ENCODE measurements at places on chromosomes 5 and 9.

DNA sequence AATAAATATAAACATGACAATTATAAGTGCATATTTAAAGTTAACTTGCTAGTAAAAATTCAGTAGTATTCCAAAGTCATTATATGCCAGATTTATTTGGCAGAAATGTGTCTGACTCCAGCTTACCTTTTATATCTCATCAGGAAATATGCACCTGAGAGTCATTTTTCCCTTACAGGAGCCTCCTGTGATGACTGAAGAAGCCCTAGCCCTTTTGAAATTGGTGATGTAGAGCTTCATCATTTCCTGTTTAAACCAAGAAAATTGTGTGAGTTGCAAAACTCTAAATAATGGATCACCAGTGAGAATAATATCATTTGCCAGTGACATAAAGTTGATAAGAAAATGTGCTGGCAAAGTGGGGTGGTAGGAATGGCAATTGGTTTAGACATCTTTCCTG lies 42.1 kb upstream of the CTNND2 start:
- no peak for DNase-seq

- DNase-seq: no peak
Measured at GRCh38 chr9:93052791-93053540, 5.5 kb upstream of the SUSD3 start.

DNA sequence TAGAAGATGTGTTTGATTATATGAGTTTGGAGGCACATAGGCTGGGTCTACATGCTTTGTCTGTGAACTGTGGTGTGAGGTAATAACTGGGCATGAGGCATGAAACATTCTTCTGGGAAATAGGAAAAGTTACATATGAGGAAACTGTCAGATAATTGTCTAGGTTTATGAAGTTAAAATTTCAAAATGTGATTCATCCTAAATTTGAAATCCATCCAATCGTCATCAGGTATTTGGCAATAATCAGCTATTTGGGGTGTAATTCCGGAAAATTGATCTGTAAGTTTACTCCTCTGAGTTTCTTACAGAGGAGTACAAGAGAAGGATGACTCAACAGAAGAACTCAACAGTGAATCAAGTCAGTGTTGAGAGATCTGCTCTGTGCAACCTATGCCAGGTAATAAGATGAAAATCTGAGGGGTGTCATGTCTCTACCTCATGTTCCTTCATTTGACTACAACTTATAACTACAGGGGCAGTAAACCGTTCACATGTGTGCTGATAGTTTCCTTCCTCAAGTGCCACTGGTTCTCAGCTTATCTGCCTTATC lies 1171.6 kb upstream of the CDH18 start:
- no peak for DNase-seq

DNA sequence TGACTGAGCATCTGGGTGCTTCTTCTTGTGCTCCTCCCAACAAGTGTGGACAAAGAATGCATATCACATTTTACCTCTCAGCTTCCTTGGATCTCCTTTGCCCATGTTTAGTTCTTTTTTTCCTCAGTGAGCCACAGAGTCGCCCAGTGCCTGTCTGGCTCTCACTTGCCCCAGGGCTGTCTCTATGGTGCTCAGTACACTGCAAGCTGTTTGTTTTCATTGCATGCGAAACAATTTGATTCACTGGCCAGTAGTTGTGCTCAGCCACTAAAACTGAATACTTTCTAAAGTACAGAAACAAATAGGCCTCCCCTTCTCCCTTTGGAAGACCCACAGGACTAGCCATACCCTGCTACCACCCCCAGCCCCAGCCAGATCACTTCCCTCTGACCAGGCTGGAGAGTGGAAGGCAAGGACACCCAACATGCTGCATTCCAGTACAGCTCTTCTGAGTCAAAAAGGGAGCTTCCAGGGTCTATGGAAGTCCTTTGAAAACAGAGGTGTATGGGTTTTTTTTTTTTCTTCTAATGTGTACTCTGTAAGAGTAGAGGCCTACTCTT lies 3.8 kb downstream of the LHFPL2 start:
- no peak for DNase-seq

GRCh38 chr5:98314292-98314691 lies 459.2 kb upstream of the RGMB start:
- DNase-seq: no peak

- no peak for DNase-seq
Measured at GRCh38 chr9:137488327-137488653, 29.2 kb upstream of the NSMF start.

GRCh38 chr5:135690466-135690865 lies 111.7 kb upstream of the CXCL14 start:
- no peak for DNase-seq

- no peak for DNase-seq
Measured at GRCh38 chr9:126430124-126430523, 103.5 kb downstream of the MVB12B start.

- no peak for DNase-seq
Measured at GRCh38 chr9:133713150-133713959, 24.8 kb downstream of the SARDH start.

DNA sequence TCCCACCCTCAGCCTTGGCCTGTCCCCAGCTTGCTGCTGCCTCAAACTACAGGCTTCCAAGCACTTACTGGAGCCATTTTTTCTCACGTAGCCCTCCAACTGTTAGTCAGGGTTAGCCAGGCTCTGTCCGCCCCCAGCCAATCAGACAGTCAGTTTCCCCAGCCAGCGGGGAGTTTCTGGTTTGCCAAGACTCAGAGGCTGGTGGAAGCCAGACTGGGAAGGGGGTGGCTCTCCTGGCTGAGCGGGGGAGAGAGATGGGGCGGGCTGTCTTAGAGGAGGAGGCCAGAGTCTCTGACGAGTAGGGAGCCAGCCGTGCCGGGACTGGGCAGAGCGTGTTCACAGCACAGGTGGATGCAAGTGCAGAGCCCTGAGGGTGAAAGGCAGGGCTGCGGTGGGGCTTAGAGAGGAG lies 15.3 kb downstream of the PROP1 start:
- no peak for DNase-seq

GRCh38 chr9:26310294-26310693 lies 582.3 kb downstream of the CAAP1 start:
- no peak for DNase-seq

DNA sequence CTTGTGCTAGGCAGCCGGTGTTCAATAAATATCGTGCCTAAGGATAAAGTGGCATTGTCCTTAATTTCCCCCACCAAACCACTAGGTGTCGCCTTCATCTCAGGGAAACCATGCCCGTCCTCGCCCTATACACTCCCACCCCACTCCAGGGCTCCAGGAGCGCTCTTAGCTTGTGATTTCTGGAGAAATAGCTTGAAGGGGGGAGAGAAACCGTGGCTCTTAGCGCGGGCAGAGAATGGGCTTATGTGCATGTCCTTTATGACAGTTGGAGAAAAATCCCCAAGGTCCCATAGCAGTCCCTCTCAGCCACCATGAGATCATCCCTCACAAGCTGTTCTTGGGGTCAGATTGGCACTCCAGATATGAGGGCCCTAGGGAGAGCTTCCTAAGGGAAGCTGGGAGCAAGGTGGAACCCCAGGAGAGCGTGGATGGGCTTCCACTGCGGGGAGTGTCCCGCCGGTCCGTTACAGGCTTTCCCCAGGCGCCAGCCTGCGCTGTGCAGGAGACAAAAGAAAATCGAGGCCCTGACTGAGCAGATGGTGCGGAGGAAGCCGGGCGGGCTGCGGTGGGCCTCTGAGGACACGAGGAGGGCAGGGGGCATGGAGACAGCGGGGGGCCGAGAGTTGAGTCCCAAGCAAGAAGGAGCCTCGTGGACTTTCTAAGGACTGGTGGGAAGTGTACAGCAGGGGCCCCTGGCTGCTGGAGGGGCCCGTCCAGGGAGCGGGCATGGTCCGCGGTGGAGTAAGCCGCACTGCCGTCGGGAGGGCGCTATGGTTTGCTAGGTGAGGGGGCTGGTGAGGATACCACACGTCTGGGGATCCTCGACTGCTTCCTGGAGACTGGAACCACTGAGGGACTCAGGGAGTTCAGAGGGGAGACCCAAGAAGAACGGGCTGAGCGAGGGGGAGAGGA lies 750 bp upstream of the NPR2 start:
- peak; percentile 88 for DNase-seq

- no peak for DNase-seq
Measured at GRCh38 chr5:64952951-64953673, 184.4 kb downstream of the CWC27 start.

- no peak for DNase-seq
Measured at GRCh38 chr9:93093127-93093876, 2.7 kb upstream of the CARD19 start.

DNA sequence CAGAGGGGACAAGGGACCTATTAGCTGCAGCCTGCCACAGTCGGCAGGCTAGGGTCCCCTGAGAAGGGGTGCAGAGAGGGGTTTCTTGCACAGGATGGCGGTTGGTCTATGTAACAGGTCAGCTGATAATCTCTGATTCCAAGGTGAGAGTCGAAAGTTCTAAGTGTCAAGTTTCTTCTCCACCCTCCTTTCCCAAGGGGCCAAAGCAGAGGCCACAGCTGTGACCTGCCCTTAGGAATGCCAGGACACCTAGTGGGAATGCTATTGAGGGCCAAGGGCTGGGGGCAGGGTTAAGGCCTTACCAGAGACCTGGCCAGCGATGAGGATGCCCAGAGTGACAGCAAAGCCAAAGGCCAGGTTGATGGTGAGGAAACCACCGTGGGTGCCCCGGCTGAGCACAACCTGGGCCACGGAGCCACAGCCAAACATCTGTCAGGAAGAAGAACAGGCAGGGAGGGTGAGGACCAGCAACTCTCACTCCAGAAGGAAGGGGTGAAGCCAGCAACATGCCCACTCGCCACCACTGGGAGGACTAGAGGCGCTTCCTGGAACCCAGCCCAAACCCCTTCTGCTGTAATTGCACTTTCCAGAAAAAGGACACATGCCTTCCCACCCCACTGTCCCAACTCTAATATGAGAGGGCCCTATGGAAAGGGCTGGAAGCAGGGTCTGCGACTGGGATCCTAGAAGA lies 3.8 kb downstream of the AQP3 start:
- no peak for DNase-seq

GRCh38 chr5:14509556-14509955 lies 72.0 kb upstream of the OTULINL start:
- no peak for DNase-seq

DNA sequence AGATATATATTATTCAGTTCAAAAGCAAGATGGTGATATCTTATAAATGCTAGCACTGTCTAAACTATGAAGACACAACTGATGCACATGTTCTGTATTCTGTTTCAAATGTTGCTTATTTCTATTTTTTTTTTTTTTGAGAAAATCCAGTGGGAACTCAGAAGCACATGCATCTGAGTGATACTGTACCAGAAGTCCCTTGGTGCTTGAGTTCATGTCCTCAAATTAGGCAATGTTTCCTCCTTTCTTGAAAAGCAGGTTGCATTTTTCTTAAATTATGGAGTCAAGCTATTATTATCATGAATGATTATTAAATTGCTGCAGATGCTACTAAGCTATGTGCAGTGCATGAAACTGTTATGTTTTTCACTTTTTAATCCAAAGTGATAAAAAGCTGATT lies 70.4 kb downstream of the CAMK4 start:
- DNase-seq: no peak

- no peak for DNase-seq
Measured at GRCh38 chr5:88145611-88146467, 122.8 kb downstream of the TMEM161B start.

GRCh38 chr9:136519263-136520052 lies 26.4 kb downstream of the NOTCH1 start:
- no peak for DNase-seq

DNA sequence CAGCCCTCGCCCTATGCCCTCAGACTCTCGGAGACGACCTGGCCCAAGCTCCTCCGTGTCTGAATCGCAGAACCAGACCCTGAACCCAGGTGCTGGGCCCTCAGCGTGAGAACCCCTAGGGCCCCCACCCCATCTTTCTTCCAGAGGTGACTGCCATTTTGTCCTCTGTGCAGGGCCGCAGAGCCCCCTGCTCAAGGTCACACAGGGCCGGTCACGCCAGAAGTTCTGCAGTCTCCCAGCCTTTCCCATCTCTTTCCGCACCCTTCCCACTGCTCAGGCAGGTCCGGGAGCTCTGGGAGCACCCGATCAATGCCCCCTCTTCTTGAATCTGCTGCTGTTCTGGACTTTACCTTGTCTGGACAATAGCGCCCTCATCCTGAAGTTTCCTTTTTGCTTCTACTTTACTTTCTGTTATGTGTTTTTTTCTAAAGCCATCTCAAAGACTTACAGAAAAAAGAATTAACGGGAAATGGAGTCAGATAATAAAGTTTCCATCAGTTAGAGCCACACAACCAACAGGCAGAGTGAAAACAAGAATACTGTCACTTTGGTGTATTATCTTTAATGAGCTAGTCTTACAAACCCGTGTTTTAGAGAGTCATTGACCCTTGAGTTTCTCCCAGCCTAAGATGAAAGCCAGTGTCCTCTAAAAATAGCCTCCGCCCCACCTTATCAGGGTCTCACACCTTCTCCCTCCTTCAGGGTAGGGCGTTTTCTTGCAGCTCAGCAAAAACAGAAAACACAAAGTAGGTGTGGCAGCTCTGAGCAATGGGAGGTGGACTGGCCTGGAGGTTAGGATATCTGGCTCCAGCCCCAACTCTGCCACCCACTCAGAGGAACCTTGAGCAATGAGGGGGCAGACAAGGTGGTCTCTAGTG lies 1.8 kb downstream of the TMOD1 start:
- no peak for DNase-seq

DNA sequence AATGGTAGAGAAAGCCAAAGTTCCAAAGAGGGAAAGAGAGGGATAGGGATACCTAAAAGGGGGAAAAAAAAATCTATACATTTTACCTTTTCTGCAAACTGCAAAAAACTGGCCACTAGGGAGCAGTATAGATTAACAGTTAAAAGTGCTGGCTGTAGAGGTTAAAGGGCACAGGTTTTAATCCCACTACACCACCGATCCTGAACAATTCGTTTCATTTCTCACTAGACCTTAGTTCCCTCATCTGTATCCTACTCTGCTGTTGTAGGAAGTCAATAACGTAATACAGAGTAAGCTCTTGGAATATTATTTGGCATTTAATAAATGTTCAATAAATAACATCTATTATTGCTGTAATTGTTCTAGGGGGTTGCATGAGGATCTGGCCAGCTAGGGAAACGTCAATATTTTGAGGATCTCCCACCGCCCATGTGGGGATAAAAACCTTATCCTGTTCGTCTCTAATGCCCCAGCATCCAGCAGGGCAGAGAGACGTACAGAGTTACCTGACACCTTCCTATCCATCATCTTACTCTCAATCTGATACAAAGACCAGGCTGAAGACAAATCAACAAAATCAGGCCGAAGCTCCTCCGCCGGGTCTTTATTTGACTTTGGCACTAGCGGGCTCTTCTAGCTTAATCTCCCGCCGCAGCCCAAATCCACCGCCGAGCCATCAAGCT lies 757 bp downstream of the CDC26 start:
- peak; percentile 55 for DNase-seq

- DNase-seq: no peak
Measured at GRCh38 chr5:78968781-78969180, 16.3 kb downstream of the ARSB start.
